ENCODE measurements at places on chromosomes 13 and 19.
A peak's percentile ranks its signal among the peaks of the same experiment; 100 is the strongest.

DNA sequence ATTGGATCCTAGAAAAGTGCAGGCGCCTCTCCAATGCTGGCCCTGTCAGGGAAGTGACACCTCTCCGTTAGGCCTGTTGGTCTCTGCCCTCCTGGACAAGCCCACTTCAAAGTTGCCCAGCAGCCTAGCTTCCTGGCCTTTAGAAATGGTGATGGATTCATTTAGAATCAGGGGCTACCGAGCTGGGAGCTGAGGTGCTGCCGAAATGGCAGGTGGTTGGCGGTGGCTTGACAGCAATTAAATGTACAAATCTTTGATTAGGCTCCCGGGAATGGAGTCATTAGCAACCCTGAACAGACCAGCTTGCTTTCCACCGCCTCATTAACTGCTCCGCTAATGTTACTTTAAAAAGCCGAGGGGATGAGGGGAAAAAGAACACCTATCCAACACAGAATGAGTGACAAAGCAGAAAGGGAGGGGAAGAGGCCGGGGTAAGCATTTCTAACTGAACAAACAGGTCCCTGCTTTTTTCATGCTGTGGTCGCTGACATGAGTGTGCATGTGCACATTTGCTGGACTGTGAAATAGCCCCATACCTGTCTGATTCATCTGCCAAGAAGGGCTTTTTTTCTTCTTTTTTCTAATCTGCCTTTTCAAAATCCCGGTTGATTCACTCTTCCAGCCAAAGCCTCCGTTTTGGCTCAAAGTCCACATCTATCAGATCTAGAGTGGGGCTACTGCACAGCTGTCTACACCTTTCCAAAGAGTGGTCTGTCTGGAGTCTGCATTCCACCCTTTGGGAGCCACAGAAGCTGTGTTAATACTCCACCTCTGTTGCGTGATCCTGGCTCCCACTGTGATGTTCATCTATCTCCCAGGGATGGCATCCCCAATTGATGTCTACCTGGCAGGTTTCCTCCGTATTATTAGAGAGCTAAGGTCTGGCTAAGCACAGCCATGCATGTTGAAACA is 431.9 kb downstream of the COG6 start:
- DNase-seq, result no peak

- DNase-seq, result no peak
These were observed 74.0 kb upstream of the SOX1 start for GRCh38 chr13:111992911-111993310.

DNA sequence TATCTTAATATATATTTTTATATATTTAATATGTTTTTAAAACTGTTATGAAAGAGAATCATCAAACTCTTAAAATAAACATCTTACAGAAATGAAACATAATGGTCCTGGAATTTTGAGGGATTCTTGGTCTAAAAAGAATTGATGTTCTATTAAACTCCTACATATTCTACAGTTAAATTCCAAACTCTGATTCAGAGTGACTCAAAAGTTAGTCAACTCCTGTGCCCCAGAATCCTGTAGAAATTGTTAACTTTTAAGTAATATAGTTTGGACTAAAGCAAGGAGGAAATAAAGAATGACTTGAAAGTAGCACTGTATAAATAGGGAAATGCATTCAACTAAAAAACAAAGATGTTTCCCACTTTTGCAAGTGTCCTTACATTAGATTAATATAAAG is 47.7 kb downstream of the FNDC3A start:
- no peak for DNase-seq

DNA sequence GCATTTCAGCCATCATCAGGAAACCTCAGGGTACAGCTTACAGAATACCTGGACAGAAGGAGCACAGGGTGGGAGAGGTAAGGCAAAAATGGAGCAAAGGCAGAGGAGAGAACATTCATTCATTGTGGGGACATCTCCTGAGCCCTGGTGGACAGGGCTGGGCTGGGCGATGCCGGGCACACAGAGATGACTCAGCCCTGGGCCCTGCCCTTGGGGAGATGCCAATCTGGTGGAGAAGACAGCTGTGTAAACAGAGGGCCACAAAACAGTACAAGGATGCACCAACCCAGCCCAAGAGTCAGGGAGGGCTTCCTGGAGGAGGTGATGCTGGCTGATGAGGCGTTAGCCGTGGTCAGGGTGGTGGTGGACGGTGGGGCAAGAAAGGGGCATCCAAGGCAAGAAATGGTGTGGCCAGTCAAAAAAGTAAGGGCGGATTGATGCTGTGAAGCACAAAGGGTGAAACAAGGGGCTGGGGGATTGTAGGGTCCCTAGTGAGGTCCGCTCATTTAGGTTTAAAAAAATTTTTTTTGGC is 3.6 kb upstream of the HAS1 start:
- DNase-seq, result no peak

DNA sequence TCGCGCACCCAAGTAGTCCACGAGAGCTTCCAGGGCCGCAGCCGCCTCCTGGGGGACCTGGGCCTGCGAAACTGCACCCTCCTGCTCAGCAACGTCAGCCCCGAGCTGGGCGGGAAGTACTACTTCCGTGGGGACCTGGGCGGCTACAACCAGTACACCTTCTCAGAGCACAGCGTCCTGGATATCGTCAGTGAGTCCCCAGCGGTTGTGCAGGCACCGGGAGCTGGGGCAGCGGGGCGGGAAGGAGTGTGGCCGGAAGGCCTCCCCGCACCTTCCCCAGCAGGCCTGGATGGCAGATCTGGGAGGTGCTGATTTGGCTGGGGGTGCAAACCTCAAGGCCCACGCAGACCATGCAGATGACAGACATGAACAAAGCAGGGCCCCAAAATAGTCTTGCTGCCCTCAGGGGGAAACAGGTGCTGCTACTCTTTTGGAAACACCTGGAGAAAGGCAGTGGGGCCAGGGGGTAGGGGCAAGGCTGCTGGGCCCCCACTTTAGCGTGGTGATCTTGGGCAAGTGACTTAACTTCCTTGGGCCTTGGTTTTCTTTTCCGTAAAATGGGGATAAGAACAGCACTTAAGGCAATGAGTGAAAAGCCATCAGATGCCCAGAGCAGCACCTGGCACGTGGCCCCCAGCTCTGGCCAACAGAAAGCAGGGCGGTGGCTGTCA is 4.0 kb downstream of the MAG start:
- DNase-seq, result no peak

- no peak for DNase-seq
These were observed 62.8 kb downstream of the DNAJC15 start for GRCh38 chr13:43086181-43086580.

DNA sequence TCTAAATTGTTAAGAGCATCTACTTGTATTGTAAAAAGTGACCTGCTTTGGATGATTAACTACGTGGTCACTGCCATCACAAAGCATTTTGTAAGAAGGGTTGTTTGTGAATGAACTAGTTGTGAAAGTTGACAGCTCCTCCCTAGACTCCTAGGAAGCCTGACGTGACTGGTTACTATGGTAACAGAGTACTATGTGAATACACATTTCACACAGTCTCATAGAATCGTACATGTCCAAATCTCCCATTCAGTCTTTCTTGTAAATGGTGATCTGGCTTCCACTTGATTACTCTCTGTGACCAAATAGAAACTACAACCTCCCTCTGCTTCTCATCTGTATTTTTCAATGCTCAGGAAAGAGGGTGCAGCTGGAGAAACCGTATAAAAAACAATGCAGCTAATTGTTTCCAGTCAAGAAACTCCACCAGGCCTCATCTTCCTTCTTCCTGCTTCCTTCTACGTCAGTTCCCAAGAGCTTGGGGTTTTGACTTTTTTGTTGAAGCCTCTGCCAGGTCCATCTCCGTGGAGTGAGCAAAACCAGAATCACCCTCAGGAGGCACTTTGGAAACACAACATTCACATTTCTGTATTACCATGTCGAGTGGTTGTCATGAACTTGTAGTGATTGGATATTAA is 83.4 kb downstream of the GPC6 start:
- DNase-seq, result no peak

- DNase-seq, result peak; percentile 86
These were observed 17.9 kb upstream of the TINCR start for GRCh38 chr19:5585461-5586299.

GRCh38 chr19:1322198-1322981 is 36.7 kb downstream of the EFNA2 start:
- no peak for DNase-seq

DNA sequence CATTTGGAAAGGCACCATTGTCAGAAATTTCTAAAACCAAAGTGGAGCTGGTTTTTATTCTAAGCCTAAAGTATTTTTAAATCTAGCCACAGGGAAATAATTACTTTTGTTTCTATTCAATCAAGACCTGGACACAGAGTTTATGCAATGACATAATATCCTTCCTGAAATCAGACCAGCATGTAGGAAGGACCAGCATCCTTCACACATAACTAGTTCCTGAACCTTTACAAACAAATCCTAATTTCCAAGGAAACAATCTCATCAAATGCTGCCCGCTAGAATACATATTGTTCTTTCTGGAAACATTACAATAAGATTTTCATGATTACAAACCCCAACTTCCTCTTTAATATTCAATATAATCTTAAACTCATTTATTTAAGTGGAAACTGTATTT is 1.5 kb downstream of the STARD13 start:
- DNase-seq, result no peak

DNA sequence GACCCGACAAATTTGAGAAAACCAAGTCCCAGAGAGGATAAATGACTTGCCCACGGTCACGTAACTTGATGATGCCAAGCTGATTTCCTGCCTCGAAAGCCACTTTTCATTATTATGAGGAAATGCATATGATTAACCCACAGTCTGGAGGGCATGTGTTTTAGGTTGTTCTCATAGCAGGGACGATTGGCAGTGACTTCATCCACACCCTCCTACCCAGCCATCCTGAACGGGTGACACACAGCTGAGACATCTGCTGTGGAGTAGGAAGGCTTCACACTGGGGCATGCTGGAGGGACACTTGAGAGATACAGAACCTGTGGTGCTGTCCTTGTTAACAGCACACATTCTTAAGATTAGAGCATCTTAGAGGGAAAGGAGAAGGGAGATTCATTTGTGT is 65.4 kb upstream of the WDFY2 start:
- no peak for DNase-seq

GRCh38 chr13:94305934-94306333 is 173.5 kb downstream of the DCT start:
- no peak for DNase-seq

- DNase-seq, result no peak
These were observed 21.9 kb downstream of the PAK4 start for GRCh38 chr19:39147480-39147879.

GRCh38 chr13:26599403-26599802 is 41.9 kb downstream of the WASF3 start:
- DNase-seq, result peak; percentile 70

DNA sequence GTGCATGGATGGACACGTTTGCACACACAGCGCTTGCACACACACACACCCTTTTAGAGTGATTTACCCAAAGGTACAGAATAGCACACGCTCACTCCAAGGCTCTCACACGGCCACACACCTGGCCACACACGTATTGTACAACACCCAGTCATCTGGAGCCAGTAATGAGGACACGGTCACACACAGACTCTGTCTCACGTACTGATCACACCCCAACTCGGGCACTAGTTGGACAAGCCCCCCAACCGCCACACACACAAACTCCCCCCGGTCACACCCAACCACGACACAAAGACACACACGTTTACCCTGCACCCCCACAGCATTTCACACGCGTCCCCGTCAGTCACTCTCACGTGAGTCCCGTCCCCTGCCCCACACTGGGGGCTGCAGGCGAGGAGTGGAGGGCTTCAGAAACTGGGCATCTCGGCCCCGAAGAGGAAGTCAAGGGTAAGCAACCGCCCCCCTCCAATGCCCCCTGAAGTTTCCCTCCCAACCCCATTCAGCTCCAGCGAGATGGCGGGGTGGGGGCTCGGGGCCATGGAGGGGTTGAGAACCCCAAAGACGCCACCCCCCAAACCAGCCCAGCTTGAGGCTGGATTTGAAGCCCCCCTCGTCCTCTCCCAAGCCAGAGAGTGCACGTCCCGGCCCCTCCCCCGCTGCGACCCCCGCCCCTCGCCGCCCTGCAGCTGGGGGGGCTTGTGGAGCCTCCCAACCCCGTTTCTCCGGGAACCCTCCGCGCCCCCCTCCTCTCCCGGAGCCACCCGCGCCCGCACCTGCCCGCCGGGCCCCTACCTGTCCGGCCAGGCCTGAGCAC is 599 bp downstream of the OLFM2 start:
- no peak for DNase-seq

- no peak for DNase-seq
These were observed 20.5 kb upstream of the SHKBP1 start for GRCh38 chr19:40555978-40556689.

GRCh38 chr19:36604656-36605100 is 435 bp upstream of the ZNF382 start:
- DNase-seq, result peak; percentile 53

- peak; percentile 92 for DNase-seq
These were observed 9.8 kb upstream of the DPF1 start for GRCh38 chr19:38233740-38234251.

GRCh38 chr13:101634142-101634541 is 181.7 kb downstream of the ITGBL1 start:
- DNase-seq, result no peak

Data from SJCRH30 (cell line).